ENCODE measurements at places on chromosomes 4 and X. TPM values are rescaled to one million over a fixed set of nuclear protein-coding genes. Genes with fewer than 3 reads are reported as not detected.

Gene RAB39B
- 5.2 TPM for polyA plus RNA-seq

Gene LRP2BP
- 0.89 TPM for polyA plus RNA-seq

Gene GDPD2
- polyA plus RNA-seq, result not detected

Gene PLK4
- polyA plus RNA-seq, result 1.6 TPM

Gene GNL3L
- polyA plus RNA-seq, result 46.9 TPM

Gene SPACA5
- polyA plus RNA-seq, result not detected

Gene COQ2
- 9.8 TPM for polyA plus RNA-seq

Gene SULT1E1
- polyA plus RNA-seq, result not detected

Gene TEX13C
- polyA plus RNA-seq, result not detected

Gene ATOH1
- not detected for polyA plus RNA-seq

Gene RNF128
- polyA plus RNA-seq, result not detected

Gene GRPR
- polyA plus RNA-seq, result 0.25 TPM

Gene DGKK
- 0.05 TPM for polyA plus RNA-seq

Gene GABRG1
- polyA plus RNA-seq, result not detected

Gene ASB5
- not detected for polyA plus RNA-seq

Gene VEGFD
- polyA plus RNA-seq, result not detected

Gene BTC
- polyA plus RNA-seq, result not detected

Gene PPP4R3C
- polyA plus RNA-seq, result not detected

Gene OPHN1
- not detected for polyA plus RNA-seq

Gene CSN1S1
- polyA plus RNA-seq, result not detected

Gene GPC4
- polyA plus RNA-seq, result not detected

Gene GNRHR
- polyA plus RNA-seq, result not detected

Gene KCND1
- polyA plus RNA-seq, result 0.13 TPM

Gene FTSJ1
- polyA plus RNA-seq, result 53.8 TPM

Gene TRIML2
- not detected for polyA plus RNA-seq

Gene KIF4A
- polyA plus RNA-seq, result not detected

Gene HSPA4L
- not detected for polyA plus RNA-seq

Gene MAPK10
- polyA plus RNA-seq, result 0.94 TPM

Gene HNRNPH2
- 74.2 TPM for polyA plus RNA-seq

Gene NPY1R
- polyA plus RNA-seq, result not detected

Gene F8A2
- not detected for polyA plus RNA-seq

Gene NAP1L3
- polyA plus RNA-seq, result 0.24 TPM

Gene GIMD1
- not detected for polyA plus RNA-seq

Gene PITX2
- polyA plus RNA-seq, result not detected

Gene ARAF
- polyA plus RNA-seq, result 93.7 TPM

Gene ESX1
- not detected for polyA plus RNA-seq

Gene GSX2
- 1.2 TPM for polyA plus RNA-seq

Gene PNMA6A
- 0.14 TPM for polyA plus RNA-seq

Gene TGIF2LX
- polyA plus RNA-seq, result not detected

Gene CCKAR
- not detected for polyA plus RNA-seq

Gene ARHGAP6
- polyA plus RNA-seq, result 0.97 TPM

Gene NPY5R
- not detected for polyA plus RNA-seq

Gene TKTL2
- polyA plus RNA-seq, result not detected

Gene PDGFC
- not detected for polyA plus RNA-seq

Gene F8A3
- polyA plus RNA-seq, result 2.5 TPM

Gene ARX
- not detected for polyA plus RNA-seq

All from IgD-negative memory B cell (primary cell).